RCC 7860 (cell line): ENCODE measurements at places on chromosomes 13 and 19.
A peak's percentile ranks its signal among the peaks of the same experiment; 100 is the strongest.

DNA sequence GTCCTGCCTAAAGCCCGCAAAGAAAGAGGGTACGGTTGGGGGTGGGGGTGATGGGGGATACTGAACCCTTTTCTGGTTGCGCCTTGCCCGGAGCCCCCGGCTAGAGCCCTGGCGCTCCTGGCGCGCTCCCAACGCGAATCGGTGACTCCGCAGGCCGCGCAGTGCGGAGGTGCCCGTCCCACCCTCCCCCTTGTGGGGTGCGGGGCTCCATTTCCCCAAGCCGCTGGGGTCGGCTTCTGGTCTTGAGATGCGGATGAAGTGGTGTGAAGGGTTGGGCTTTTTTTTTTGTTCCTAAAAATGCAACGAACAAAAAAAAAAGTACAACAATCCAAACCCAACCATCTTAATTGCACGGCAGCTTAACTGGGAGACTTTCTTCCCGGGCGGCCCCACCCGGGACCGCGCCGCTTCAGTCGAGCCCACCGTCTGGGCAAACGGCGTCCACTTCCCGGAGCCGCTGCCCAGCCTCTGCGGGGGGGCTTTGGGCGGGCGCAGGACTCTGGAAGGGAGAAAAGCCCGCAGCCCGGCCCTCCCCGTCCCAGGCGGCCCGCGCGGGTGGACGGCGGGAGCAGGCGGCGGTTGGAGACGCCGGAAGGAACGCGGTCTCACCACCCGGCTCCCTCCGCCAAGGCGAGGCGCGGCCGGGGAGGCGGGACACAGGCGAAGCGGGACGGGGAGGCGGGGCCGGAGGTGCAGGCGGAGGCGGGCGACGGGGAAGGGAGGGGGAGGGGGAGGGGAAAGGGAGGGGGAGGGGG is 504 bp upstream of the TRIM13 start:
- peak; percentile 67 for DNase-seq

- no peak for DNase-seq
Observed at GRCh38 chr13:101988140-101988539, 413.7 kb downstream of the FGF14 start.

DNA sequence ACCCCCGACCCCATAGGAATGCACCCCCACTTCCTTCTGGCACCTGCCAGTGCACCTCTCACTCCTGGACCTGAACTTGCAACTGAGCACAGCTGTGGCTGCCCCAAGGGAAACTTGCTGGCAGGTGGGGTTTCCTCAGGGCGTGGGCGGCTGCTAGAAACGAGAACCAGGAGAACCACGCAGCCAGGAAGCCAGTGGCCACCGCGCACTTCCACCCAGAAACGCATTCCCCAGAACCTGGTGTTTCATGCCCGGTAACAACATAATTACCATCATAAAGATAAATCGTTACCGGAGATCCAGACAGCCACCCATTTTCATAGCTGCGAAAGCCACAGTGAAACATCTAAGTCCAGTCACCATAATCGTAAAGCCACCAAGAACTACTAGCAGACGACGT is 75.2 kb upstream of the C13orf46 start:
- no peak for DNase-seq

DNA sequence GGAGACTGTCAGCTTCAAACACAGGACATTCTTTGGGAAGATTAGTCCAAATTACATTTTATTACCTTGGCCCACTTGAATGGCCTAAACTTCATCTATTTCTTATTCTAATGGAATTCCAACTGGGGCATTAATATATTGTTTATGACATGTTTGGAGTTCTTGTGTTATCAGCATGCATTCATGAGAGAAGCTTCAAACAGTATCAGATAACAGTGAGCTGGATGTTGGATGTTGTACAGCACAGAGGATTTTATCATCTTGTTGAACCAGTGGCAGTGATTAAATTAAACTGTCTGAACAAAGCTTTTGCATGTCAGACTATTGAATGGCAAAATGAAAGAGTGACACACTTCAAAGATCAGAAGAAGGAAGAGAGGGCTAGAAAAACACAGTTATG is 50.0 kb downstream of the MZT1 start:
- no peak for DNase-seq

GRCh38 chr13:77827332-77827731 is 91.3 kb downstream of the EDNRB start:
- DNase-seq, result no peak

GRCh38 chr13:32047793-32048192 is 16.2 kb downstream of the FRY start:
- DNase-seq, result no peak

- DNase-seq, result no peak
Observed at GRCh38 chr13:113937527-113938180, 36.2 kb downstream of the C13orf46 start.

- DNase-seq, result peak; percentile 80
Observed at GRCh38 chr19:31127134-31127967, 221.9 kb downstream of the TSHZ3 start.

GRCh38 chr13:27288392-27288791 is 17.8 kb downstream of the RASL11A start:
- no peak for DNase-seq

DNA sequence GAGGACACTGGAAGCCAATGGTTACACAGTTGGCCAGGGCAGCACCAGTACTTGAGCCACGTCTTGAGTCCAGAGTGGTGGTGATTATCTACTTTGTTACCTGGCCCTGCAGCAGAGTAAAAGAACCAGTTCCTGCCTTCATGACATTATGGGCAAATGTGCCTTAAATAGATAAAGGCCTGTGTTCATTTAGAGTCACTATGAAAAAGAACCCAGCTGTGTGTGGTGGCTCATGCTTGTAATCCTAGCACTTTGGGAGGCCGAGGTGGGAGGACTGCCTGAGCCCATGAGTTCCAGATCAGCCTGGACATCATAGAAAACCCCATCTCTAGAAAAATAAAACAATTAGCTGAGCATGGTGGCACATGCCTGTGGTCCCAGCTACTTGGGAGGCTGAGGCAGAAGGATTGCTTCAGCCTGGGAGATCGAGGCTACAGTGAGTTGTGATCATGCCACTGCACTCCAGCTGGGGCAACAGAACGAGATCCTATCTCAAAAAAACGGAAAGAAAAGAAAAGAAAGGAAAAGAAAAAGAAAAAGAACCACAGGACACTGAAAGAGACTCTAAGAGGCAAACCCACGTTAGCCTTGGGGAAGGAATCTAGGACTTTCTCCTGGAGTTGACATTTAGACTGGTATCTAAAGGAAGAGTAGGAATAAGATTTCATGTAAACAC is 3.4 kb upstream of the IRF2BP1 start:
- DNase-seq, result no peak

GRCh38 chr13:45943965-45944364 is 92.4 kb upstream of the SIAH3 start:
- DNase-seq, result no peak

DNA sequence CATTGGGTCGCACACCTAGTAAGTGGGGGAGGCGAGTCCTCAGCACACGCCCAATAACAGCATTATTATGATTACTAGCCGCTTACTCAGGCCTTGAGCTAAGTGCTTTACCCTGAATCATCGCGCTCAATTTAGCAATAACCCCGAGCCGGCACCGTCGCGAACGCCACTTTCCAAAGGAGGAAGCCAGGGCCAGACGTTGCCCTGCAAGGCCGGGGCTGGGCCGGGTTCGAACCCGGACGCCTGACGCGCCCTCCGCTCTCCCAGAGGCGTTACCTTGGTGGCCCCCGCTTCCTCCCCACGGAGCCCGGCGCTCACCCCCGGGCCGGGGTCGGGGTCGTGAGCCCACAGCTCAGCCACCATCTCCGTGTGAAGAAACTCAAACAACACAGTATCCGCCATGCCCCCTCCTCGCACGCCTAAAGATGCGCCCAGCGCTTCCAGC is at the start of gene TRAPPC6A:
TRAPPC6A (minus strand) TSS at position 421 of the 445 bp plus-strand sequence; CDS start at position 402, 19 bp downstream.
- peak; percentile 50 for DNase-seq

DNA sequence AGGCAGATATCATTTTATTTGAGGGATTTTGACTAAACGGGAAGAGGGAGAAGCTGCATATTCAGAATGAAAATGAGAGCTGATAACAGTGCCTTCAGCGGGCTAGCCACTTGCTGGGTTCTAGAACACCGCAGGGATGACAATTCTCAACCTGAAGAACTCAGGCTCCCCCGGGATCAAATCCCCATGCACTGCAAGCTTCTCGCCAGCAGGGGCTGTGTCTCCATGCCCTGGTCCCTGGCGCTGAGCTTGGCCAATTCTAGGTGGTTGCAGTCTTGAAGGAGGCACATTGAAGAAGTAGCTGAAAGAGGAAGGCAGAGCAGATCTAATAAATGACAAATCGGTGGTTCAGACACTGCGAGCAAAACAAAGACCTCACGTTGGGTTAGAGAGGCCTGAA is 128.7 kb downstream of the UQCRFS1 start:
- DNase-seq, result no peak

GRCh38 chr13:74080762-74081161 is 53.4 kb downstream of the KLF12 start:
- no peak for DNase-seq

DNA sequence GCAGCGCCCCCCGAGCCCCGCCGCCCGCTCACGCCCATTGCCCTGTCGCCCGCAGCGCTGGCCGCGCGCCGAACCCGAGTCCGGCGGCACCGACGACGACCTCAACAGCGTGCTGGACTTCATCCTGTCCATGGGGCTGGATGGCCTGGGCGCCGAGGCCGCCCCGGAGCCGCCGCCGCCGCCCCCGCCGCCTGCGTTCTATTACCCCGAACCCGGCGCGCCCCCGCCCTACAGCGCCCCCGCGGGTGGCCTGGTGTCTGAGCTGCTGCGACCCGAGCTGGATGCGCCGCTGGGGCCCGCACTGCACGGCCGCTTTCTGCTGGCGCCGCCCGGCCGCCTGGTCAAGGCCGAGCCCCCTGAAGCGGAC is 518 bp downstream of the KLF2 start:
- no peak for DNase-seq

DNA sequence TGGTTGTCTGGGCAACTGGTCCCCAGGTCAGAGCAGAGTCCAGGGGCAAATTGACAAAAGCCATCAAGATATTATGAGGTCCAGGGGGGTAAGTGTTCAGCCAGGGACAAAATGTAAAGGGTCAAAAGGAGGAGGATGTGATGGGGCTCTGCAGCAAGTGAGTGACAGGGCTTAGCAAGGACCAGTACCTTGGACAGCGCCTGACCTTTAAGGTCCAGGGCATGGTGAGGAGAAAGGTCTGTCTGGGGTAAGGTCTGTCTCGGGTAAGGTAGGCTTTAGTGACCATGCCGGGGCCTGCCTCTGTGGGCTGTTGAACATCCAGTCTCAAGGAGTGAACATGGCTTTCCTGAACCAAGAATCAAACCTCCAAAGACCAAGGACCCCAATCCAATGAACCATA is 6.3 kb upstream of the ZNF358 start:
- DNase-seq, result no peak

- DNase-seq, result no peak
Observed at GRCh38 chr13:30607908-30608307, 9.8 kb upstream of the USPL1 start.

DNA sequence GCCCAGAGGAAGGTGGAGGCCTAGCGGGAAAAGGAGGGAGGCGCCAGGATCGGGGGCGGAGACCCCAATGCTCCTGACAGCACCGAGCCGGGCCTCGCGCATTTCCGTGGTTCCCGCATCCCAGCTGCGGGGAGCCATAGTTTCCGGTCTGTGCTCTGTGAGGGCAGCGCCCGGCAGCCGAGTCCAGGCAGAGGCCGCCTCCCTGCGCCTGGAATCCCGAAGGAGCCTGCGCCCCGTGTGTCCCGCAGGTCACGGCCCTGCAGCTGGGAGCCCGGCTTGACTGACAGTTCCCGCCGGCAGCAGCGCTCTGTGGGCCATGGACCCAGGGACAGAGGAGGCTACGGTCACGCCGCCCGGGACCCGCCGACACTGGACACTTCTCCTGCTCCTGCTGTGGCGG is 74.6 kb upstream of the C13orf46 start:
- DNase-seq, result no peak

DNA sequence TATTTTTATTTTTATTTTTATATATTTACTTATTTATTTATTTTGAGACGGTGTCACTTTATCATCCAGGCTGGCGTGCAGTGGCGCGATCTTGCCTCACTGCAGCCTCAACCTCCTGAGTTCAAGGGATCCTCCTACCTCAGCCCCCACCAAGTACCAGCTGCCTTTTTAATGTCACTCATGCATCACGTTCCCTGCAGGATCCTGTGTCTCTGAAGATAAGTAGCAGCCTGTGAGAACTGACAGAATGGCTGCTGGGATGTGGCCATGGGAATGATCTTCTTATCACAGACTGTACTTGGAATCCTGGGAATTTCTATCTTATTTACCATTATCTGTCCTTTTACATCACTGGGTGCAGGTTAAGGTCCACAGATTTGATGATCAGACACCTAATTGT is 9.2 kb upstream of the ZNF761 start:
- DNase-seq, result no peak

GRCh38 chr13:46211116-46211482 is 629 bp upstream of the LRRC63 start:
- DNase-seq, result no peak

- DNase-seq, result peak; percentile 92
Observed at GRCh38 chr19:17470068-17470841, at the start of gene SLC27A1. Gene SLC27A1, plus strand, starts transcription at chr19:17470524. Its CDS starts 17 bp downstream, at chr19:17470541.

- DNase-seq, result no peak
Observed at GRCh38 chr13:85031771-85032170, 767.4 kb downstream of the SLITRK6 start.

- DNase-seq, result peak; percentile 40
Observed at GRCh38 chr13:42497798-42498197, 76.2 kb upstream of the TNFSF11 start.

DNA sequence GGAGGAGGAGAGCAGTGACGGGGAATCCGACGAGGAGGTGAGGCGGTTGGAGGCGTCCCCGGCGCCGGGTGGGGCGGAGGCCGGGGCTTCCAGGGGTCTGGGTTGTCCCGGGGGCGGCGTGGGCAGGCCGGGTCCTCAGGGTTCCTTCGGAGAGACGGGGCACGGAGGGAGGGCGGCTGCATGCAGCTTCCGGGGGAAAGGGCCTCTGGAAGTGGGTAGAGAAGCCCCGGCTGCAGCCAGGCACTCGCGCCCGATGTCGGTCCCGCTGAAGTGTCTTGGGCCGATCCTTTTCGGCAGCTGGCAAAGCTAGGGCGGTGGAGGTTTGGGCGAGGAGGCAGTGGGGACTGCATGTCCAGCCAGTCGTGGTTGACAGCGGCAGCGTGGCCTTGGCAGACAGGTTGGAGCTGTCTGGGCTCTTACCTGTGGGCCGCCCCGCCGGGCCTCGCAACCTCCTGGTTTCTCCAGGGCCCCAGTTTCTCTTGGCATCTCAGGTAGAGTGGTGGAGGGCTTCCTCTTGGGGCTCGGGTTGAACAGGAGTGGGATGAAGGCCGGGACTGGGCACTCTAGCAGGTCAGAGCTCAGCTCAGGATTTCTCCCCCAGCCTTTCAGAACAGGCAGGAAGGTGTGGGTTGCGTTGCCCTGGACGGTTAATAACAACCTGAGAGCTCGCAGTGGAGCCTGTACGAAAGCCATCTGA is 690 bp downstream of the KMT2B start:
- no peak for DNase-seq

DNA sequence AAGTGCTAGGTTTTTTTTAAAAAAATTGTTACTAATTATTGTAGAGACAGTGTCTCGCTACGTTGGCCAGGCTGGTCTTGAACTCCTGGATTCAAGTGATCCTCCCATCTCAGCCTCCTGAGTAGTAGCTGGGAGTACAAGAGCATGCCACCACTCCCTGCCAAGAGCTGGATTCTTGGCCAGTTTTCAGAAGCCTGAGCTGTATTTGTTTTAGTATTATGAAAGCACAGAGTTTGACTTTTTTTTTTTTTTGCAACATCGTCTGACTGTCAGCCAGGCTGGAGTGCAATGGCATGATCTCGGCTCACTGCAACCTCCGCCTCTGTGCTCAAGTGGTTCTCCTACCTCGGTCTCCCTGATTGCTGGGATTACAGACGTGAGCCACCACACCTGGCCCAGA is 7.0 kb downstream of the ARMC6 start:
- no peak for DNase-seq
